ENCODE measurements at places on chromosomes 12 and 14.

DNA sequence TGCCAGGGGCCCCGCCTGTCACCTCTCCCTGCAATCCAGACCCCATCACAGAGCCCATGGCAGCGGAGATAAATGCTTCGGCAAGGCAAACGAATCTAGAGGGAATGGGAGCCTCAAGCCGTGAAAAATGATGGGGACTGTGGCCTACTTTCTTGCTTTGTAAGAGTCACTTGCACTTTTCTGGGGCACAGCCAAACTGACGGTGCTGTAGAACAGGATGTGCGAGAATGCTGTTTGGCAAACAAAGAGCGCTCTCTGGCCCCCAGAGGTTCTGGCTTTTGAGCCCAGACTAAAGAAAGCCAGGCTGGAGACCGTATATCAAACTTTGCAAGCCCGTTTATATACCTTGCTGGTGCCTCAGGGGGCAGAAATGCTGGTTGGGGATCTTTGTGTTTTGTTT, 108.7 kb downstream of the CACNA1C start:
- no peak for DNase-seq

GRCh38 chr12:31120392-31121008, 46.8 kb downstream of the DDX11 start:
- DNase-seq, result no peak

- no peak for DNase-seq
Observed at GRCh38 chr12:127928615-127929571, 338.1 kb upstream of the TMEM132C start.

- no peak for DNase-seq
Observed at GRCh38 chr12:119181944-119182343, 3.2 kb downstream of the HSPB8 start.

DNA sequence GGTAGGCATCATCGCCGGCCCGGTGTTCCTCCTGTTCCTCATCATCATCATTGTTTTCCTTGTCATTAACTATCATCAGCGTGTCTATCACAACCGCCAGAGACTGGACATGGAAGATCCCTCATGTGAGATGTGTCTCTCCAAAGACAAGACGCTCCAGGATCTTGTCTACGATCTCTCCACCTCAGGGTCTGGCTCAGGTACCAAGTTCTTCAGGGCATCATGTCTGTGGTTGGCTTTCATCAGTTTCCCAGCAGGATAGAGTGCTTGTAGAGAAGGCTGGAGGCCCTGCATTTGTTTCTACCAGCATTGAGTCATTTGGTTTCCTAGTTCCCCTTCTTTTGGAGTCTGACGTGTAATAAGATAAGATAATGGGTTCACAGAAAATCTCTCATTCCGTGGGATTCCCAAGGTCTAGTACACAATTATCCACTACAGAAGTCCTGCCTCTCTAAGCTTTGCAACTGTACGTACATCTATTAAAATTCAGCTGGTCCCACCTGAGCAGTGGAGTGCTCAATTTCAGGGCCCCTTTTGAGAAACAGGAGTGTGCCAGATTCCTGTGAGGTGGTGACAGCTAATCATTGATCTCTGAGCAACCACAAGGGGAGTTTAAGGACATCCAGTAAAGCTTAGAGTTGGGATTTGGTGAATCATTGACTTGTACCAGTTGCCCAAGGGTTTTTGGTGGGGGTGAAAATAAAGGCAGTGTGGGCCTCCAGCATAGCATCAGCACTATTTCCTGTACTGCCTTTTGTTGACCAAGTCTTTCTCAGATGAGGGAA, 25.1 kb downstream of the ACVR1B start:
- DNase-seq, result no peak

All from PC-9 (cell line).